ENCODE measurements at places on chromosomes 12 and 14.
A peak's percentile ranks its signal among the peaks of the same experiment; 100 is the strongest.

DNA sequence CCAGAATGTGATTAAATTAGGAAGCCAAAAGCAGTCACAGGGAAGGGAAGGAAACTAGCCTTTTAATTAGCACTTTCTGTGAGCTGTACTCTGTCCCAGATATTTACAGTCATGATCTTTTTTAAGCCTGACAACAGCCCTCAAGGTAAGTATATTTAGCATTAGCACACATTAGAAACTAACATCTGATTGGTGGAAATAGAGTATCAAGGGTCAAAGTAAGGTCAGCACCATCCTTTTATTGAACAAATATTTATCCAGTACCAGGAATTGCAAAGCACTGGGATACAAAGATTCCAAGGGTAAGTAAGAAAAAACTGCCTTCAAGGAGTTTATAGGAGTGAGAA lies 28.2 kb downstream of the RPGRIP1 start:
- DNase-seq, result no peak

DNA sequence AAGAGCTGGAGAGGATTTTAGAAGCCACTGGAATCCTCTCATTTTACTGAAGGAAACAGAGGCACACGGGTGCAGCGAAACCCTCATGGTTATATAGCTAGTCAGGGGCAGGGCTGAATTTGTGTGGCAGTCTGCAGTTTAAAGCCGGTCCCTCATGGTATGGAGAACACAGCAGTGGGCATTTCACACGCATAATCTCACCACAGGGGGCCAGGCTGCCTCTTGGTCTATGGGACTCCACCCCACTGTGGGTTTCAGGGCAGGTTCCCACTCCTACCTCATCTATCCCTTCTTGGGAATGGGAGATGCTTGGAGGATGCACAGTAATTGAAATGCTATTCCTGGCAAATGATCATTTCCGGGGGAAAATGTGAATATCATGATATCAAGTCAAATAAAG lies 400.6 kb downstream of the RGS6 start:
- DNase-seq, result no peak

GRCh38 chr12:63224396-63224795 lies 73.4 kb upstream of the AVPR1A start:
- DNase-seq, result no peak

DNA sequence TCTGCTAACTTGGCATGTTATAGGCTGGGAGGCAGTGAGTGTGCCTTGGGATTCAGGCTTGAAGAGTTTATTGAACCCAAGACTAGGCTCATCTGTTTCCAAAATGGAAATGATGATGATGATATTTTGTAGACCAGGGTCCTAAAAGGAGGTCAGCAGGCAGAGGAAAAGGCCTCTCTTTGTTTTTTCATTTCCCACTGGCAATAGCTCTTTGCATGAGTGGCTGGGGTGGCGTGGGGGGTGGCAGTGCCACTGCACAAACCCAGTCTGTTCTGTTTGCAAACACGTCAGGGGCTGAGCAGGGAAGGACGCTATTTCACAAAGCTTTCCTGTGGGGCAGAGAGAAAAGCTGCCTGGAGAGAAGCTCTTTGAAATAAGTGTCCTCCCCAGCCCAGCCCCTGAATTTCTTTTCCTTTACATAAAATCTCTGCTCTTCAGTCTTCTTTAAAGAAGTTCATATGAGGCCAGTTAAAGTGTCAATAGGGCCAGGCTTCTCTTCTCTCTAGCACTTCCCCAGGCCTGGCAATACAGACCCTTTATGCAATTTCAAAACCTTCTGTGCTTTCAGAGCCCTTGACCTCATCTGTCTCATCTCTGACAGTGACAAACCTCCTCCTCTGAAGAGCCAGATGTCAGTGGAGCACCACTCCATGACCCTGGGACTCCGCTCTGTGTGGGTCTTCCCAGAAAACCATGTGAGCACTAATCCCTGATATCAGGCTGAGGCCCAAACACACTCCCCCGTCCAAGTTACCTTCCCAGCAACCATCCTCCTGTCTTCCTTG lies 72.8 kb downstream of the ZNF664 start:
- DNase-seq, result peak; percentile 72

- no peak for DNase-seq
Observed at GRCh38 chr12:94525951-94526350, 66.3 kb upstream of the CEP83 start.

DNA sequence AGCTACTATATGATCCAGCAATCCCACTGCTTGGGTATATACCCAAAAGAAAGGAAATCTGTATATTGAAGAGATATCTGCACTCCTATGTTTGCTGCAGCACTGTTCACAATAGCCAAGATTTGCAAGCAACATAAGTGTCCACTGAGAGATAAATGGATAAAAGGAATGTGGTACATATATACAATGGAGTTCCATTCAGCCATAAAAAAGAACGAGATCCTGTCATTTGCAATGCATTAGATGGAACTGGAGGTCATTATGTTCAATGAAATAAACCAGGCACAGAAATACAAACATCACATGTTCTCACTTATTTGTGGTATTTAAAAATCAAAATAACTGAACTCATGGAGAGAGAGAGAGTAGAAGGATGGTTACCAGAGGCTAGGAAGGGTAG lies 116.6 kb downstream of the HELB start:
- no peak for DNase-seq

DNA sequence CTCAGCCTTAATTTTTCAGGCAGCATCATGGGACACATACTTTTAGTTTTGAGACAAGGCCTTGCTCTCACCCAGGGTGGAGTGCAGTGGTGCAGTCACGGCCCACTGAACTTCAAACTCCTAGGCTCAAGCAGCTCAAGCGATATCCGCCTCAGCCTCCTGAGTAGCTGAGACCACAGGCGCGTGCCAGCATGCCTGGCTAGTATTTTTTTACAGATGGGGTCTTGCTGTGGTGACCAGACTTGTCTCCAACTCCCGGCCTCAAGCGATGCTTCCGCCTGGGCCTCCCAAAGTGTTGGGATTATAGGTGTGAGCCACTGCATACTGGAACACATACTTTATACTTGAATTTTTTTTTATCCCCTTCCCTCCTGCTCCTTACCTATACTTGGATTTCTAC lies 2.8 kb downstream of the RDH5 start:
- DNase-seq, result no peak

- no peak for DNase-seq
Observed at GRCh38 chr12:22692964-22693555, 68.1 kb downstream of the ETNK1 start.

GRCh38 chr12:77685112-77685511 lies 145.6 kb upstream of the NAV3 start:
- no peak for DNase-seq

GRCh38 chr12:57754411-57755193 lies at the start of gene MARCHF9:
MARCHF9 (plus strand) TSS chr12:57755103; CDS start chr12:57755529, 426 bp downstream.
- DNase-seq, result peak; percentile 39

DNA sequence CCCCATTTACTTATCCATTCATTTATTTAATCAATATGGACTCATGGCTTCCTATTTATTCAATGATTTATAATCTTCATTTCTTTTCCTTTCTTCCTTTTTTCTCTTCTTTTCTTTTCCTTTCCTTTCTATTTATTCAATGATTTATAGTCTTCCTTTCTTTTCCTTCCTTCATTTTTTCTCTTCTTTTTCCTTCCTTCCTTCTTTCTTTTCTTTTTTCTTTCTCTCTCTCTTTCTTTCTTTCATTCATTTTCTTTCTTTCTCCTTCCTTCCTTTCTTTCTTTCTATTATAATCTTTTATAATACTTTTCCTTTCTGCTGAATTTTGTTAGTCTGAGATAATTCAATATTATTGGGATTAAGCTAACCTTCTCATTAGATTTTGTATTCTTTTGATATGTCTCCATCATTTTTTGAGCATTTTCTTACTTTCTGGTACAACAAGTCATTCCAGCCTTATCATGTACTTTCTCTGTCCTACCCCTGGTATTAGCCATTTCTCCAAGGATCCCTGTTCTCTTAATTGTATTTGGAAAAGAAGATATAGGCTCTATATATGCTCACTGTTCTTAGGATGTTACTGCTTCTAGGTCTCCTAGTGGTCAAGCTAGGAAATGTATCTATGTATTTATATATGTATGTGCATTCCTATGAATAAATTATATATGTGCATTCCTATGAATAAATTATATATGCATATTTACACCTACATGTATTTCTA lies 12.1 kb downstream of the LACRT start:
- DNase-seq, result no peak

DNA sequence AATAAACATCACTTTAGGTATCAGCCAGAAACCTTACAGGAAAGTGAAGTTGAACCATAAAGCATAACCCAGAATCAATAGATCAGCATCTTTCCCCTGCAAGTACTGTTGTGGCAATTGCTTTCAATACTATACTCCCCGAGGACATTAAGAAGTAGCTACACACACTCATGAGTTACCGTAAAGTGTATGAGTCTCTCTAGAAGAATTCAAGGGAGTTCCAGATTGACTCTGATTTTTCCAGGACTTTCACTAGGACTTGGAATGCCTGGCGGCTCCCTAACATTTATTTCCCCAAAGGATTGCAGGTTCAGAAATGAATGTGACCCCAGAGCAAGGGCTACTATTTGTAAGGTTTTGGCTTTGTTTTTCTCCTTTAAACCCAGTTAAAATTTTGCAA lies 465.4 kb upstream of the MDGA2 start:
- no peak for DNase-seq

- DNase-seq, result no peak
Observed at GRCh38 chr14:53010193-53011040, 59.6 kb upstream of the FERMT2 start.

GRCh38 chr12:56487448-56488040 lies 417 bp downstream of the GLS2 start:
- peak; percentile 19 for DNase-seq

- DNase-seq, result no peak
Observed at GRCh38 chr14:92513966-92514843, 624 bp downstream of the RIN3 start.

GRCh38 chr12:90936230-90937005 lies 18.6 kb downstream of the CCER1 start:
- DNase-seq, result no peak
